KBM-7 (cell line): ENCODE measurements at places on chromosomes 6 and 20.

- DNase-seq, result no peak
These were observed 189.3 kb downstream of the PREX1 start for GRCh38 chr20:48638546-48638945.

- no peak for DNase-seq
These were observed 38.4 kb downstream of the ANKRD6 start for GRCh38 chr6:89471287-89471867.

DNA sequence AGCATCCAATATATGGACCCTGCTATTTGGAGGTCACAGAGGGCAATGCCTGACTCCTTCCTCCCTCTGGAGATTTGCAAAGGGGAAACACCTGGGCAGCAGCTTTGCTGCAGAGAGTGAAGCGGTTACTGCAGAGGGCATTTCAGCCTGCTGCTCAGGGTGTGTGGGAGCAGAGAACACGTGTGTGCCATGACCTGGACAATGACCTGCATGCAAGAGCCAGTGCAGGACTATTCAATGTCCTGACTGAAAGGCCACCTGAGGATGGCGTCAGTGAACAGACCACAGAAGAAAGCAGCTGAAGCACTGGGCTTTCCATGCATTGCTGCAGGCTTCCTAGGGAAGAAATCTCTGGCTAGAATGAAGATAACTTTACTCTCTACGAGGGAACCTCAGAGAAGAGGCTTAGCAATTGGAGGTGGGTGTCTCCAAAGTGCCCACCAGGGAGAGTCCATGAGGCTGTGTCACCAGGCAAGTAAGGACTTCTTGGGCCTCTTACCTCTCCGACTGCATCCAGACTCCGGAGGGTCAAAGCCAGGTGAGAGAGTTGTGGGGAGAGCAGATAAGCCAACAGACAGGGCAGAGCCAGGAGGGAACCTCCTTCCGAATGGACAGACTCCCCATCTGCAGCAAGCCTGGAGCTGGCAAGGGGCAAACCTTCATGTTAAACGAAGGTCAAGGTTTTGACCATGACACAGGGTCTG is 52.9 kb upstream of the PMEPA1 start:
- DNase-seq, result no peak

- no peak for DNase-seq
These were observed 5.1 kb upstream of the EPB41L2 start for GRCh38 chr6:131068165-131068564.

DNA sequence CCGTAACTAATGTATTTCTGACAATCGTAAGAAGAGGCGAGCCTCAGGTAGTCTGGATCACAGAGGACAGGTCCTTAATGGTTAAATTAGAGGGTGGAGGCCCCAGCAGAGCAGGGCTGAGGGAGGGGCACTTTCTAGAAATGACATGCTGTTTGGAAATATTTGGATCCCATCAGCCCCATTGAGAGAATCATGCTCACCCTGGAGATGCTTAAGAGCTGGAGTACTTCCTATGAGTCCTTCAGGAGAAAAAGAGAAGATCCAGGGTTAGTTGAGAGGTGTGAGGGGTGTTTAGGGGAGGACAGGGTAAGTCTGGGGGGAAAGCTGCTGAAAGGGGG is 123.0 kb downstream of the TCP11 start:
- no peak for DNase-seq
